Stimulated activated CD8-positive, alpha-beta memory T cell treated with anti-CD3 and anti-CD28 coated beads, Interleukin-15, amount 100 ng/mL, for 24 hours (primary cell): ENCODE measurements at places on chromosomes 2 and 18.

DNA sequence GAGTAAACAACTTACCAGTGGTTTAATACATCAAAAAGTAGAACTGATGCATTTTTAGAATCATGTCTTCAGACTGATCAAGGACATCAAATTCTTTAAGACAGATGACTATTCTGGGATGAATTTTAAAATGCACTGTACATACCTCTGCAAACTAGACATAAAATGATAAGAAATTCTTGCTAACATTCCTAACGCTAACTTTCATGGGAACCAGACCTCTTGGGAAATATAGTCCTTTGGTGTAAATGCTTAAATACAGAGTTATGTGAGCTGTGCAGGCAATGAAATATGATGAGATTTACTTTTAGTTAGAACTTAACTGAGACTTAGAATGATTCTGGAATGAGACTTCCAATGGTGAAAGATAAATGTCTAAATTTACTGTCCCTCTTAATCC is 562.0 kb downstream of the NR4A2 start:
- no peak for DNase-seq

GRCh38 chr2:3254442-3254941 is 123.1 kb downstream of the EIPR1 start:
- DNase-seq, result no peak

GRCh38 chr2:85807756-85808155 is 54.0 kb downstream of the ATOH8 start:
- DNase-seq, result no peak

DNA sequence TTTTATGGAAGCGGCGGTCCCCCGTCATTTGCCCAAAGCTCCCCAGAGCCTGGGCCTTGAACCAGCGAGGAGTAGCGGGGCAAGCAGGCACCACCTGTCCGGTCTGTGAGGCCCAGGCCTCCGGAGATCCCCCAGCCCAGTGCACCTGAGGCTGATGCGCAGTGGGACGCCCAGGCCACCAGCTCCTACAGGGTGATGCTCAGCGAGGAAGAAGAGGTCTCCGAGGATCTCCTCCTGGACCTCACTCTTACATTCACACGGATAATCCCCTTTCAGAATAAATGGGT is 220.2 kb downstream of the NDUFA10 start:
- no peak for DNase-seq

DNA sequence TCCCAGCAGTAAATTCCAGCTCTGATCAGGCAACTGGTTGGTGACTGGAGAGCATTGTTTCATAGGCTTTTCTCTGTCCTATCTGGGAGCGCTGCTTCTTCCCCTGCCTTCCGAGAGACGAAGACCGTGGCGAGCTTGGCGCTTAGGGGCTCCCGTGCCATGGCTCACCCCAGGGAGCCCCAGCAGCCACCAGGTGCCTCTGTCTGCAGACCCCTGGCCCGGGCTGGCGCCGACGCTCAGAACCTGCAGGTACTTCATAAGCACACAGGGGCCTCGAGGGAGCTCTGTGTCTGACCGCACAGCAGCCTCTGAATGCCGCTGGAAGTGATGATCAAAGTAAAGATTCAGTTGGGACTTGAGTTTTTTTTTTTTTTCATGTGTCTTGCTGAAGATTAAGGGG is 19.1 kb upstream of the RBM44 start:
- DNase-seq, result no peak

DNA sequence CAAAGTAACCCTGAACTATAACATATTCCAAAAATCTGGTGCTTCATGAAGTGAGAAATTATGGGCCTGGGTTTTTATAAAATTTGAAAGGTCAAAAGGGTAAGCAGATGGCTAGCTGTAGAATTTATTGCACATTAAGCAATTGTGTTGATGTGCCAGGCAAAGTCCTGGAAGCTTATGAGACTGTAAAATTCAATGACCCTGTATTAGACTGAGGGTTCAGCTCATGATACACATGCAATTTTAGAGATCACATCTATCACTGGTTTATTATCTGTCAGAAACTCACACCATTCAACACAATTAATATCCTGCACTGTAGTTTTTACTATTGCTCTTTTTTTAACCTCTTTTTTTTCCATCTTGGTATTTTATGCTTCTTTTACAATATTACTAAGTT is 1162.6 kb upstream of the SLC39A10 start:
- no peak for DNase-seq

DNA sequence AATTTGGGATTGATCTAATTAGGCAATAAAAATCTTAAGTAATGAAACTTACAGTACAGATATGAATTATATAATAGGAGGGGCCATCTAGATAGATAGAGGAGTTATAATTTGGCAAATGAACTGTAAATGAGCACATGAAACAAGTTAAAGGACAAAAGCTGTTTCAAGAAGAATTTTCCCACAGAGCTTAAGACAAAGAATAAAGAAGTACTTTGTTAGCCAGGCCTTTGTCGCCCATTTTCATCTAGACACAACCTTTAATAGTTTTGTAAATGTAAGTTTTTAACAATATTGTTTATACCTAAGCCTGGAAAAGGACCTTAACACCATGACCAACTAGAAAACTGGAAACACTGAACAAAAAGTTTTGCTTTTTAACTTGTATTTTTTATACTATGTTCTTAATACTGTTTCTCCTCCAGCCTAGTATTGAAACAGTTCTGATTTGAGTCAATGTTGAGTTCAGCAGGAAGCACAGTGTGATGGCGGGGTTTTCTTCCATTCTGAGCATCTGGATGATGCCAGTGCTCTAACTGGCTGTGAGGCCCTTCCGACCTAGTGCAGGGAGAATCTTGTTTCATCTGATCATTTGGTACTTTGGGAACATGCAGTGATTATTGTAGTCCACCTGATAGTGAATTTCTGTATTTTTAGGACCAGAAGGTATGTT is 37.6 kb downstream of the FARP2 start:
- DNase-seq, result no peak

- DNase-seq, result no peak
These were observed 12.0 kb upstream of the SP9 start for GRCh38 chr2:174322746-174323145.

- no peak for DNase-seq
These were observed 87.8 kb upstream of the EML6 start for GRCh38 chr2:54635554-54636152.

- no peak for DNase-seq
These were observed 22.4 kb downstream of the EMILIN2 start for GRCh38 chr18:2869207-2869606.

- no peak for DNase-seq
These were observed 70.3 kb upstream of the DSG1 start for GRCh38 chr18:31247574-31248199.

DNA sequence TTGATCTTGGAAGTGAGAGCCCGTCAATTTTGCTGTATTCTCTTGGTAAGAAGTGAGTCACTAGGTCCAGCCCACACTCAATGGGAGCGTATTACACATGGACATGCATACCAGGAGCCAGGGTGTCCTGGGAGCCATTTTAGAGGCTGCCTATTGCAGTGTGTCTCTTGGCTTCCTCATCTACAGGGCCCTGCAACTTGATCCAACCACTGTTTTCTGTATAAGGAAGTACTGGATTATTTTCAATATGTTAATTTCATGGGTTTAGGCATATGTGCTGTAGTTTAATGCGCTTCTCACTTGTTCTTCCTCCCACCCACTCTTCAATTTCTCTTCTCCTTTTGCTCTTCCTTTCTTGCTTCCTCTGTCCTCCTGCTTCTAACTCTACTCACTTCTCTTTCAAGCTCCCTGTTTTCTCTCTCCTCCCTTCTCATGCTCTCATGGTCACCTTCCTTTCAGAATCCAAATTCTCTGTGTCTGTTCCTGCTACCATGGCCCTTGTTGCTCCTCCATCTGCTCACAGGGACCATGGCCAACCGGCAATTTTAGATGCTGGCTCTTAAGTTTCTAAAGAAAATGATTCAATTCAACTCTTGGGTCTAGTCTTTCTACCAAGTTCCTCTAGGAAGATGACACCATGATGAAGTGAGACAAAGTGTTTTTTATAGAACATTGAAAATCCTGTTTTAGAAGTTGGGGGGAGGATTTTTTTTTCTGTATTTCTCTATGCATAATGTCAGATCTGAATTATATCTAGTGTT is 152.0 kb upstream of the ZEB2 start:
- no peak for DNase-seq

DNA sequence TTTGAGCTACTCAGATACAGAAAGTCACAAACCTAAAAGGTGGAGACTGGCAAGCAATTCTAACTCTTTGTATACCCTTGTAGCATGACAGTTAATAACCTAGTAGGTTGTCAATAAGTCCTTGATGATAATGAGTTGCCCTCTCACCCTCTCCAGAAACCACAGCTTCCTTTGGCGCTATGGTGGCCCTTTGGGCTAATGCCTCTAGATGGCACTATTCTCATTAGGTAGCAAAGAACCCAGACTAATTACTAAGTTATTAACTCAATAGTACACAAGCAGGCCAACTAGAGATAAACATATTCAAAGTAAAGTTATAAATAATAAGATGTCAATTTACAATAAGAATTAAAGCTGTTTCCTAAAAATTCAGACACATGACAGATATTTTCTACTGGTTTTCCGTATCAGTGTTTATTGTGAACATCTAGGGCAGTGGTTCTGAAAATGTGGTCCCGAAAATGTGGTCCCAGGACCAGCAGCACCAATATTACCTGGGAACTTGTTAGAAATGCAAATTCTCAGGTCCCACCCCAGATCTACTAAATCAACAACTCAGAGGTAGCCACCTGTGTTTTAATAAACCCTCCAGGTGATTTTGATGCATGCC is 41.1 kb downstream of the LDAH start:
- no peak for DNase-seq

DNA sequence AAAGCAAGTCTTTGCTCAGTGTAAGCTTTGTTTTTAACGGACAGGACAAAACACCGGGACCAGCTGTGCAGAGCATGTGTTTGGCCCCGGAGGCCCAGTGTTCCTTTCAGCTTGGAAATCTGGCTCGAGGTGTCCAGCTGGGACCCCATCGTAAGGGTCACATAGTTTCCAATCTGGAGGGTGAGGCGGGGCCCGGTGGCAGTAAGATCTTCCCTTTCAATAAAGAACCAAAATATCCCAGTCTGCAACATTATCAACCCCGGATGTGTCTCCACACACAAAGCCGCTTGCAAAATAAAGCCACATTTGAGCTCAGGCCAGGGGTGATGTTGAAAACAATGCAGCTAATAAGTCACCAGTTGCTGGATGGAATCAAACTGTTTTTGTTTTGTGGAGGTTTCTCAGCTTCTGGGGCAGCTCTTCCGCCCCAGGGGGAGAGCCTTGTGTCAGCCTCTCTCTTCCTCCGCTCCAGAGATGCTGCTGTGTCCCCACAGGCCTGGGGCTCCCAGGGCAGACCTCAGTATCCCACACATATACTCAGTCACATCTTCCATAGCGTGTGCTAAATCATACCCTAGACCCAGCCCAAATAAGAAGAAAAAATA is 138.6 kb upstream of the GLI2 start:
- no peak for DNase-seq

DNA sequence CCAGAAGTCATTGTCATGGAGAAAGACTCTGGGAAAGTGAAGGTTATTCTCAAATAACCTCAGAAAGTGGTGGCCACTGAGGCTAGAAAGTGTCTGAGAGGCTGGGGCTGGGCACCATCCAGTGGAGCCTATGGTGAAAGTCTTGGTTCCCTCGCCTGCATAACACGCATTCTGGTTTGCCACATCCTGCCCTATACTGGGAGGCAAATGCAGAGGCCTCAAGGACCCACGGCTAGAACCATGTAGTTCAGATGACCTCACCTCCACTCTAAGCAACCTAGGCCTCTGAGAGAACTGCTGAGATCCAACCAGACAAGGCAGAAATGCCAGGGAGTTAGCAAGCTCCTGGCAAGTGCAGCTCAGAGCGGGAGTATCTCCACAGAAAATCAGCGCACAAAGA is 5.1 kb downstream of the ITGB6 start:
- DNase-seq, result no peak

DNA sequence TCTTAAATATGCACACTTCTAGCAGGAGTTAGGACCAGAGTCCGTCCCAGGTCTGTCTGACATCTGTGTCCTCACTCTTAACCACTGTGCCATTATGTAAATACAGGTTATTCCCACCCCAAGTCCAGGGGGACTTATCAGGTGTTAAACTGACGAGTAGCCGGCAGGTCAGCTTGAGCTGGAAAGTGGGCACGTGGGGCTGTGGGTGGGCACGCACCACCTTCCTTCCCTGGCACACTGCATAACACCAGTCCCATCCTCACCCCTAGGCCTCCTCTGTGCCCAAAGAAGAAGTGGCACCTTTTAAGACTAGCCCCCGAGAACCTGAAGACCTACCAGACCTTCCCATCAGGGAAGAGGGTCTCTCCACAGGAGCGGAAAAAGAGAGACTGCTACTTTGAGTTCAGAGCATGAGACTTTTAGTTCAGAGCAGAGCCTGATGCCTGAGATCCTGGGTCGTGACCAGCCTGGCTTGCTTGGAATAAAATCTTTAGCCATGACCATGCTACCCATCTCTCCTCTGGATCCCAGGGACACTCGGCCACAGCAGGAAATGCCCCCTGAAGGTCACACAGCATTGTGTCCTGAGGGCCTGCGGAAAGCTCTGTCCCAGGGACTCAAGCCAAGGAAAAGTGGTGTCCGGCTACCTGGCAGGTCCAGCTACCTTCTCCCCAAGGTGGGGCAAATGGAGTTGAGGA is 62.0 kb downstream of the CIB4 start:
- no peak for DNase-seq
